ENCODE measurements at places on chromosomes 3 and 15.

- DNase-seq = no peak
Measured at GRCh38 chr15:79740561-79740960, 156.3 kb downstream of the MTHFS start.

DNA sequence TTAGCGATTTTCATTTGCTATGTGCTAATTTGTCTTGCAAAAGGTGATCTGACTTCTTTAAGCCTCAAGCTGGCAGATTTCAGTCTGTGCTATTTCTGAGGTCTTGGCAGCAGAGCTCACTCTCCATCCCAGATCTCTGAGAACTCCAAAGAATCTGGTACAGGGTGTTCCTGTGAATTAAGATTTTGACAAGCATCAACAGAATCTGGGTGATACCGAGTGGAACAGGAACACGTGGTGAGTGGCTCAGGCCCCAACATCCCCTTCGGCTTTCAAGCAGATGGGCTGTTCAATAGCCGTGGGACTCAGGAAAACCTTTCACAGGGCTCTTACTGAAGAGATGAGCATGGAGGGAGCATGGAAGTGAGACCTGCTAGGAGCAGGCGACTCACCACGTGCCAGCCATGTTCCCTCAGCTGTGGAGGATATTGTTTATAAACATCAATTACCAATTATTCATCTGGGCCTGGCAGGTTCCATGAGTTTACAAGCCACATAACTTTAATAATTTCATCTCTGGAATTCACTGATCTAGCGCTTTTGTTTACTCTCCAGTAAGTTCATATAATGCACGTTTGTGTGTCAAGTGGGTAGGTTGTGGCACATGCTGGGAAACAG lies 103.4 kb upstream of the SELENOK start:
- no peak for DNase-seq

GRCh38 chr3:128193168-128193567 lies 39.9 kb downstream of the EEFSEC start:
- no peak for DNase-seq

GRCh38 chr3:134694466-134694865 lies 43.6 kb upstream of the KY start:
- DNase-seq = no peak

- no peak for DNase-seq
Measured at GRCh38 chr3:64244011-64244942, 19.0 kb upstream of the PRICKLE2 start.

GRCh38 chr3:136780741-136781140 lies 28.6 kb upstream of the STAG1 start:
- no peak for DNase-seq

DNA sequence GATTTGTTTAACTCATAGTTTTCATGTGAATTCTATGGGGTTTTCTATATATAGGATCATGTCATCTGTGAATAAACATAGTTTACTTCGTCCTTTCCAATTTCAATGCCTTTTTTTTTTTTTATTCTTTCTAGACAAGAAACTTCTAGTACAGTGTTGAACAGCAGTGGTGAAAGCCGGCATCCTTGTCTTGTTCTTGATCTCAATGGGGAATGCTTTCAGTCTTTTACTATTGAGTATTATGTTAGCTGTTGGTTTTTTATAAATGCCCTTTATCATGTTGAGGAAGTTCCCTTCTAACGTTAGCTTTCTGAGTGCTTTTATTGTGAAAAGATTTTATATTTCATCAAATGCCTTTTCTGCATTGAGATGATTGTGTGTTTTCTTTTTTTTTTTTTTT lies 69.0 kb downstream of the SLMAP start:
- DNase-seq = no peak

DNA sequence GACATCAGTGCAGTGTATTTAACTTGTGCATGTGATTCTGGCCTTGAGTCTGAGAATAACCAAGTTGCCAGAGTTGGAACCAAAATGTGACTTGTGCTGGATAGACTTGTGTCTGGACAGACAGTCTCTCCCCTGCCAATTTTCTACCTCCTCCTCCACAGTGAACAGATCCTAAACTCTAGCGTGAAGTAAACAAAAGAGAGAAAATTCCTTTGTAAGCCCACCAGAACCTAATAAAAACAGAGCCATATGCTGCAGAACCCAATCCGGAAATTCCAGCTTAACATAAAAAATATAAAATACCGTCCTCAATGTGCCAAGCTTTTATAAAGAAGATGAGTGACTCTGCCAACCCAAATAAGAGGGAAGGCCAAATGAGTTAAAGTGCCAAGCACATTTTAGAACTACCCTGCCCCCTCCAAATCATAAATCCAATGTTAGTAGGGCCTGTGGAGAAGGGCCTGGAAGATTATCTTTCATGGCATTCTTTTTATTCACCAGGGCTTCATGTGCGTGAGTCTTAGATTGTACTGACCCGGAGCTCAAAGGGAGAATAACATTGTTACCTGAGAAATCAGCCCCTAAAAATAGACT lies 344.6 kb upstream of the PROK2 start:
- DNase-seq = no peak

DNA sequence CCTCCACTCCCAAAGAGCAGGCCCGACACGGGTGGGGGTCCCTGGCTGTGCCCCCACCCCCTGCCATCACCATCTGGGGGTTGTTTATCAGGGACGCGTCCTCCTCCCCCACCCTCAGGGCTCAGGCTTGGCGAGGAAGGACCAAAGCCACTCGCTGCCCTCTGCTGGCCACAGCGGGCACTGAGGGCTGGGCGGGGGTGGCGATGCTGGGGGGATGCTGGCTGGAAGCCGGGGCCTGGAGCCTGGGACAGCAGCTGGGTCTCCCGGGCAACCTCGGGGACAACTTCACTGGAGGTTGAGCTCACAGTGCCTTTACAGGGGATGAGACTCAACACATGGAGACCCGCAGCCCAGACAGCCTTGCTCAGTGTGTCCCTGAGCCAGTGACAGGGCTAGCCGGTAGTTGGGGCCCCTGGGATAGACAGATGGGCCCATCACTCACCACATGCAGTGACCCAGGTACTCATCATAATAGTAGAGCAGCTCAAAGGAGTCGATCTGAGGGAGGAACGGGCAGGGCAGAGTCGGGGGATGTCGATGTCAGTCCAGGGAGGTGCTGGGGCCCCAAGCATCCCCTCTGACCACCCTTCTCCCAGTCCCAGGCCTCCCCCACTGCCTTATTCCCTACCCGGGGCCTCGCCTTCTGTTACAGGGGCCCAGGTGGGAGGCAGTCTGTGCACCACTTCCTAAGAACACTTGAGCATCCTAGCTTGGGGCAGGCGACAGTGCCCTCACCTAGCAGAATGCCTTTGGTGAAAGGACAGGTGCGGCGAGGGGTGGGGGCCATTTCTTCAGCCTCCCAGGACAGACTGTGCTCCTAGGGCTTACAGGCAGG lies 5.9 kb upstream of the CALML4 start:
- DNase-seq = peak; percentile 55

GRCh38 chr3:81485444-81485865 lies 276.0 kb downstream of the GBE1 start:
- no peak for DNase-seq

DNA sequence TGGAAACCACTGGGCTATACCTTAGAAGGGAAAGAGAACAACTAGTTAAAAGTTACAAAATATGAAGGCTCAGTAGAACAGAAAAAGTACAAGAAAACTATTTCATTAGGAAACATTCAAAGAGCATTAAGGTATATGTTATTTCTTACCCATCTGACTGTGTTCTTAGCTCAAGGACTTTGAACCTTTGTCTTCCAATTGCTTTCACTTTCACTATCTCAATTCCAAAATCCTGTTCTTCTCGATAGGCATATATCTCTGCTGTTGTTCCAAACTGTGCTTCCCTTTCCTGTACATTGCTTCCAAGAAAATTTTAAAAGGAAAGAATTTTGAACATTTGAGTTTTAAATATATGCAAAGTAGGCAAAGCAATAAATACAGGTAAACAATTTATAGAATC lies 6.9 kb downstream of the CRBN start:
- DNase-seq = no peak

DNA sequence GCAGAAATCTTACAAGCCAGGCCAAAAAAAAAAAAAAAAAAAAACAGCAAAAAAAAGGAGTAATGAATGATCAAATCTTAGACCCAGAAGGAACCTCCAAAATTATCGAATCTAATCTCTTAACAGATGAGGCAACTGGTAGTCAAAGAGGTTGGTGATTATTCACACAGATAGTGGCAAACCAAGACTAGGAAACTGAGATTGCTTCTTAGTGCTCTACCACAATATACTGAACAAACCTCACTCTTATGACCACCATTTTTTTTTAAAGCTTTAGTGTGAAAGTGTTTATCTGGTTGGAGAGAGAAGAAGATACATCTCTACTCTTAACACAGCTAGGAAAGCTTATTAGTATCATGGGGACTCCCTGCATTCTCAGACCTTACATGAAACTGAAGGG lies 17.3 kb downstream of the ATOSA start:
- DNase-seq = no peak
